ENCODE measurements at places on chromosomes 16 and 17.

GRCh38 chr16:22189473-22190080, 16.5 kb upstream of the EEF2K start:
- no peak for DNase-seq

DNA sequence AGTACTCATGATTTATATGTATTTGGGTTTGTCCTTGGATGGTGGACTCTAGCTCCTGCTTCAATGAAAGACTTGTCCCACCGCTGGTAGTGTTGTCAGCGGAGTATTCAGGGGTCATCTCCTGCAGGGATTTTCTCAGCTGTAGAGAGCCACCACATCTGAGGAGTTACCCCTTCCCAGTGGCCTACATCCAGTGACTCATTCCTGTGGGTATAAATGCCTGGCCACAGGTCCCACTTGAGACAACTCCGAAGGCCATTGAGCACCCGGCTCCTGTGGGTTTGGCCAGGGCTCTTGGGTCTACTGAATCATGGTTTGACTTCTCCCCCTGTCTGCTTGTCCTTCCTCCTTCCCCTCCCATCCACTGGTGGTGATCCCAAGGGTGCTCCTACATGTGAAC, 34.6 kb upstream of the WSB1 start:
- DNase-seq: no peak

- no peak for DNase-seq
These were observed 48.6 kb upstream of the ZNF469 start for GRCh38 chr16:88333848-88334777.

DNA sequence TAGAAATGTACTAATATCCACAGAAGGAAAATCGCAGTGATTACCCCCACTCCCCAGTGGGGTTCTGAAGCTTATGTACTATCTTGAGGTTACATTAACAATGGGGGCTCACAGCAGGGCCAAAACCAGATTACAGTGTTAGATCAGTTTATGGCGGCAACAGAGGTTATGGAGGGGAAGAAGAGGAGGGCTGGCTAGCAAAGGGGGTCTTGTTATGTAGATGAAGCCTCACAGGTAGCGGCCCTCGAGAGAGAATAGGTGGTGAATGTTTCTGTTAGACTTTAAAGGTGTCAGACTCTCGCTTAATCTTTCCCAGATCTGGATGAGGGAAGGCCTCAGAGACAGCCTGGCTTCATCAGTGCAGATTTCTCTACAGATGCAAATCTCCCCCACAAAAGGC, 22.2 kb downstream of the RNF112 start:
- DNase-seq: no peak

- DNase-seq: no peak
These were observed 2.2 kb upstream of the MAP2K6 start for GRCh38 chr17:69412251-69412671.

DNA sequence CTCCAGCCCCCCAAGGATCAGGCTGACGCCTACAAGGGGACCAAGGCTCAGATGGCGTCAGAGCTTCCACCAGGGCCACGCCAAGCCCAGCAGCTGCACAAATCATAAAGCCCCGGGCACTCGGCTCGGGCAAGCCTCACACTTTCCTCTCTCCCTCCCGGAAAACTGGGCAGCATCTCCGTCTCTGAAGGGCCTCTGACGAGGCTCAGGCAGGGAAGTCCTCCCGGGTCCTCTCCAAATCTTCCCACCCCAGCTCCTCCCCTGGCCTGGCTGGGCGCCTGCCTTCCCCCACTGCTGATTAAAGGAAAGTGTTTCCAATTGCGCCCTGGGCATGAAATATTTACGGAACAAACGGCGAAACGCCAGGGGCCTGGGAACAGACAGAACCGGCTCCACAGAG, 38.5 kb downstream of the PIEZO1 start:
- no peak for DNase-seq

GRCh38 chr17:8481089-8481488, 45.4 kb downstream of the NDEL1 start:
- no peak for DNase-seq

GRCh38 chr16:26840691-26841090, 226.0 kb upstream of the C16orf82 start:
- no peak for DNase-seq

- no peak for DNase-seq
These were observed 256.9 kb downstream of the C16orf95 start for GRCh38 chr16:87060034-87060986.

GRCh38 chr17:55291114-55291507, 26.4 kb downstream of the HLF start:
- no peak for DNase-seq

GRCh38 chr16:46736695-46737094, 11.4 kb downstream of the MYLK3 start:
- no peak for DNase-seq

- no peak for DNase-seq
These were observed 17.1 kb downstream of the MRM3 start for GRCh38 chr17:799261-799660.
